ENCODE measurements at places on chromosomes 7 and 10. TPM values are rescaled to one million over a fixed set of nuclear protein-coding genes. Genes with fewer than 3 reads are reported as not detected.

The BTBD16 gene
- 0.60 TPM for polyA plus RNA-seq

DNA sequence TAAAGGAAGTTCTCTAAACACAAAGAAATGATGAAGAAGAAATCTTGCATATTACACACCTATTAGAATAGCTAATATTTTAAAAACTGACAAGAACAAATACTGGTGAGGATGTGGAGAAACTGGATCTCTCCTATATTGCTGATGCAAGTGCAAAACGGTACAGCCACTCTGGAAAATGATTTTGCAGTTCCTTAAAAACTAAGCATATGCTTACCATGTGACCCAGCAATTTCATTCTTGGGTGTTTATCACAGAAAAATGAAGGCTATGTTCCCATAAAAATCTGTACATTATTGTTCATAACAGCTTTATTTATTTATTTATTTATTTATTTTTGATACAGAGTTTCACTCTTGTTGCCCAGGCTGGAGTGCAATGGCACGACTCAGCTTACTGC lies 14.9 kb upstream of the PLEKHA1 start:
- no peak for DNase-seq

DNA sequence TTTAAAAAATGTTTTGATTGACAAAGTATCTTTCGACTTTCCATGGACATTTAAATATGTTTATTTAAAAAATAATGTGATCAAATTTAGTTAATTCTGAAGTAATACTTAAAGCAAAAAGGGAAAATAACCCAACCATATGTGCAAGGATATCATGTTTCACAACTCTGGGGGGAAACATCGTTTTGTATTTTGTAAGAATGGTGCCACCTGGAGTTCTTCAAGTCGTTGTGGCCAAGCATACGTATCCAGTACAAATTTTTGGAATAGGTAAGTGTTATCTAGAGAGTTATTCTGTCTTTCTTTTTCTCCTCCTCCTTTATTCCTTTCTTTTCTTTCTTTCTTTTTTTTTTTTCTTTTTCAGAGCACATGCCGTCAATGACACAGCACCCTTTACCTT lies 176.2 kb upstream of the CSTF2T start:
- DNase-seq, result no peak

GRCh38 chr10:71353639-71354038 lies 34.6 kb downstream of the SLC29A3 start:
- no peak for DNase-seq

DNA sequence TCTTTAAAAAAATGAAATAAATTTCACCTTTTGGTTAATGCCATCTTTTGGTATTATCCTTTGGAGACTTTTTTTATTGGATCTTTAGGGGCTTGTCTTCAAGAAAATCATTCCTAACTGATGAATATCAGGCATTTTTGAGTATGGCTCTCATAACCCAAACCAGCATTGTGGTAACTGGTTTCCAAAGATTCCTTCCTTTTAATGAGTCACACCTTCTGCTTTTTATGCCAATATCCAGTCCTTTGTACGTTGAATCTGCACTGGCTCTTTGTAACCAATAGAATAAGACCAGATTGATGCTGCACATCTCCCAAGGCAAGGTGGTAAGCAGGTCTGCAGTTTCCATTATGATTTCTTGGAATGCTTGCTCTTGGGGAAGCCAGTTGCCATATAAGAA lies 89.1 kb downstream of the GPR158 start:
- DNase-seq, result no peak

DNA sequence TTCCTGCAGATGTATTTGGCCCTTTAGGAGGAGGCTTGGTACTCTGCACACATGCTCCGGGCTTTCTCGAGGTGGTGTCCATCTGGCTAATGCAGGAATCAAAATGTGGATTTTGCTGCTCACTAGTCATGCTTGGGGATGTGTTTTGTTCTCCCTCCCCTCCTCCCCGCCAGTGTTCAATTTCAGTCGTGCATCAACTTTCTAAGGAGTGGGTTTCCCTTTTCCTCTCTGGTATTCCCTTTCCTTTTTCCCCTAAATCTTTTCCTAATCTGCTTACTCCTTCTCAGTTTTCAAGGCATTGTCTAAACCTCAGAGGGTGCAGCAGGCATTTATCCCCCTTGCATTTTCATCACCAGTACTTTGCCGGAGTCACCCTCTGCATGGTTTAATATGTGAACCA lies 201.8 kb downstream of the CCDC3 start:
- no peak for DNase-seq

DNA sequence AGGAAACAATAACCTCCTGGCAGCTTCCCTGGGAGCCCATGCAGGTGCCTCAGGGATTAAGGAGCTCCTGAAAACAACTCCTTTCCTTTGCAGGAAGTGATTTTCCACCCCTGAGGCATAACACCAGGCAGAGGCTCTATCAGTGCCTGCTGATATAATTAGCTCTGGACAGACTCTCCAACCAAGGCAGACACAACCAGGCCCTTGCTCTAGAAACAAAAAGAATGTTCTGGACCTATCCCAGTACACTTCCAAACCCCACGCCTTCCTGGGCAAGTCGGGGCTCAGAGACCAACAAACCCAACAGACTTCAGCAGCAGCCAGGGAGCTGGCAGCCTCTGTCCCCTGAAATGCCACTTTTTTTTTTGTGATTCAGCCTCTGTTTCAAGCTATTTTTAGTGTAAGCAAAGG lies 247.1 kb downstream of the KCNMA1 start:
- DNase-seq, result no peak

DNA sequence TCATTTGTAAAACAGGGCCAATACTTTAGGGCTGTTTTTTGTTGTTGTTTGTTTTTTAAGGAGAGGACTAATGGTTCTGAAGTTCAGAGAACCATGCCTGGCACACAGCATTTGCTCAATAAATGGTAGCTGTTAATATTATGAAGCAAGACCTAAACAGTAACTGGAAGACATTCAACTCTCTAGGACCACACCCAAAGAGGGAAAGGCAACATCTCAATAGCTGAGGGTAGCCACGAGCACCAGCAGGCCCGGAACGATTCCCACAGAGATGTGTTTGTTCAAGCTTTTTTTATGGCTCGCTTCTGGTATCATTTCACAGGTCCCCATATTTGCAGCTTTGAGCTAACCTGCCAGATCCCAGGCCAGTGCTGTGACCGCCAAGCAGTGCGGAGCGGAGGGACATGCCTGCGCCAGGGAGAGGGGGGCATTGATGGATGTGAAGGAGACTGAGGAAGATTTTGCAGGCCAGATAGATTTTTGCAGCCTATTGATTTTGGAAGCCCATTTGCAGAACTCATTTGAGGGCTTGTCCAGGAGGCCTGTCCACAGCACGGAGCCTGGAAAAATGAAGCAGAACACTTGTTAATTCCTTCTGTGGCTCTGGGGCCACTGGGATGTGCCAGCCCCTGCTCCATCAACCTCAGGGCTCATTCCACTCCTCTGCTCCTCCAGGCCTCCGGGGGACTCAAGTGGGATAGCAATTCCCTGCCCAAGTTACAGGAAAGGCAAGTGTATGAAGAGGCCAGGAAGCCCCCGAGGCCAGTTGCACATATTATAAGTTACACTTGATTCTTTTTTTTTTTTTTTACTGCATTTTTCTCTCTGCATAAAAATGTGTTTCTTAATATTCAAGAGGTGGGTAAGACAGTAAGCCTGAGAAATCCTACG lies 57.3 kb upstream of the FGFR2 start:
- DNase-seq, result no peak

DNA sequence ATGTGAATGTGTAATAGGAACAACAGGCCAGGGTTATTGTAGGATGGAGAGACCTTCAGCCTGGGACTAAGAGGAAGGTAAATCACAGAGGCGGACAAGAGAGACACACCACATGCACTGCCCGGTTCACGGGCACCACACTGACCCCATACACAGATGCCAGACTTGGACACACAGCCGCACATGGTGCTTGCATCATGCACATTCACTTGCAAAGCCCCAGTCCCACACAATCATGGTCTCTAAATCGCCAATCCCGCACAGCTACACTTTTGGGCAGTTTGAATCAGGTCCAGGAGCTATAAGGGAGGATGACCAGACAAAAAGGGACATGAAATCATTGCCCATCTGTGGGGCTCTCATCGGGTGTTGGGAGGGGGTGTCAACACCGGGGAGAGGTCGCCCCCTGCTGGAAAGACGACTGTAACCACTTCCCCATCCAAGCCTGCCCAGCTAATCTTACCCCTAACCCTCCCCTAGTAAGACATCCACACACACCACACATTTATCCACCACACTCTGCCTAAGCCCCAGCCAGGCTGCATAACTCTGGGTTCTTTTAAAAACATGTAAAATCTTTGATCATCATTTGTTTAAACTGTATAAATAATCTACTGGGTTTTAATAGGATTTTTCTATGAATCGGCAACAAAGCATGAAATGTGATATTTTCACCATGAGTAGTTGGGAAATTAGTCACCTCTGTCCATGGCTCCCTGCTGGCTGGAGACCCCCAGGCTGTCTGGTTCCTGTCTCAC lies 40.5 kb upstream of the SLF2 start:
- peak; percentile 42 for DNase-seq

- DNase-seq, result no peak
These were observed 71.9 kb upstream of the HABP2 start for GRCh38 chr10:113480851-113481502.

- DNase-seq, result no peak
These were observed 18.2 kb downstream of the ARID5B start for GRCh38 chr10:61919646-61920215.

The A1CF gene
- polyA plus RNA-seq, result 5.8 TPM

DNA sequence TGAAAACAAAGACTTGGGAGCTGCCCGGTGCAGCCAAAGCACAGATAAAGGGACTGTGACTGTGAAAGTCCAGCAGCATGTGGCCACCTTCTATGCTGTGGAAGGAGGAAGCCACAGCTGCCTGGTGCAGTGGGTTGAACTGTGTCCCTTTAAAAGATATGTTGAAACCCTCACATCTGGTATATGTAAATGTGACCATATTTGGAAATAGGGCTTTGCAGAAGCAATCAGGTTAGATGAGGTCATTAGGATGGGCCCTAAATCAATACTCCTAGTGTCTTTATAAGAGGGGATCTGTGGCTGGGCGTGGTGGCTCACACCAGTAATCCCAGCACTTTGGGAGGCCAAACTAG lies 136.9 kb downstream of the GLI3 start:
- no peak for DNase-seq

DNA sequence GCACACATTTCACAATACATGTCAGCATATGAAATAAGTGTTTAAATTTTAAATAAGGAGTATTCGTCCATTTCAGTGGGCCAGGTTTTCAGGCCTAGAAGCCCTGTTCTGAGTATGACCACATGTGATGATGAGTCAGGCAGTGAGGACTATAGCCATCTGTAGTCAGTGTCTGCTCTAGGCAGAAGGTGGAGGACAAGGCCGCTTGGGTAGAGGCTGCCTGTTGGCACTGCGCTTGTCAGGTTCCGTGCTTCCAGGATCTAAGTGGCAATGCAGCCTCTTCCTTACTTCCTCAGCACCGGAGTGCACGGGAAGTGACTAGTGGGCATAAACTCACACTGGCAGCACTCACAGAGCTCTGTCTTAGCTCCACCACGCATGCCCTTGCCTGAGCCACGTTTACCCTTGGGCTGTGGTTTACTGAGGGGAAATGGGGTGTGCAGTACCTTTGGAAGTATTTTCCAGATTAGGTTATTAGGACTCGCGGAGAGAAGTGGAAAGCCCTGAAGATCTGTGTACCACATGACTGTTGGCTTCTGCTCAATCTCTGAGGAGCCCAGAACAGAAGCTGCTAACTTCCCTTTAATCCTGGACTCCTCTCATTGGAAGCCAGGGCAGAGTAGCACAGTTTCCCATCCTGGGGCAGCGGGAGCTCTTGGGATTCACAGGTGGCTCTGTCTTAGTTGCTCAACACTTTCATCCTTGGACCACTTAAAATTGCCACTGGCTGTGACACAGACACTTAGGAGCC lies 87.5 kb upstream of the GJD4 start:
- DNase-seq, result no peak

- DNase-seq, result no peak
These were observed 34.5 kb downstream of the GOT1 start for GRCh38 chr10:99395750-99396445.

DNA sequence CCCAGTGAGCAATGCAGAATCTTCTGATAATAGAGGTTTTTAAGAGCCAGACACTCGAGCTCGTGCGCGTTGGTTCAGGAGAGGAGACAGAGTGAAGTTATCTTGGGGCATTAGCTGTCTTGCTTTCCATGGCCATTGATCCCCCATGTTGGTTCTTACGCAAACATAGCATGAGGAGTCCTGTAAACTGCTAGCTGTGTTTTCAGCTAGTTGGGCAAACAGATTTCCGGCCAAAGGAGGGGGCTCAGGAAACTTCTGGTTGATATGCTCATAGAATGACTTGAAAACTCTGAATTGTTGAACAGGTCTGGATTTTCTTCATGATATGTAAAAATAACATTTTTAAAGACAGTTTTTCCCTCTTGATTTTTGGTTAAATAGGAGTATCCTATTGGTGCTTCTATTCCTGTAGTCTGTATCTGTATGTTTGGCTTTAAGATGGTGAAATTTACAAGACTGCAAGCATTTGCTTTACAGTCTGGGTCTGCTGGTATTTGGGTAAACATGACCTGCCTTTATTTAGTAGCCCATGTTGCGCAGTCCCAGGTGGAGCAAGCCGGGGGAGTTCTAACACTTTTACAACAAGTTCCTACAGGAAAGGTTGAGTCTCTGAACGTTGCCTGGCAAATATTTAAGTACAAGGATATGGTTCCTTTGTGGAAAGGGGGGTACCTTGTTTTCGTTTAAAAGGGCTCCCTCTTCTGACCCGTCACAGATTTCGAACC lies 218.4 kb upstream of the KCND2 start:
- no peak for DNase-seq

DNA sequence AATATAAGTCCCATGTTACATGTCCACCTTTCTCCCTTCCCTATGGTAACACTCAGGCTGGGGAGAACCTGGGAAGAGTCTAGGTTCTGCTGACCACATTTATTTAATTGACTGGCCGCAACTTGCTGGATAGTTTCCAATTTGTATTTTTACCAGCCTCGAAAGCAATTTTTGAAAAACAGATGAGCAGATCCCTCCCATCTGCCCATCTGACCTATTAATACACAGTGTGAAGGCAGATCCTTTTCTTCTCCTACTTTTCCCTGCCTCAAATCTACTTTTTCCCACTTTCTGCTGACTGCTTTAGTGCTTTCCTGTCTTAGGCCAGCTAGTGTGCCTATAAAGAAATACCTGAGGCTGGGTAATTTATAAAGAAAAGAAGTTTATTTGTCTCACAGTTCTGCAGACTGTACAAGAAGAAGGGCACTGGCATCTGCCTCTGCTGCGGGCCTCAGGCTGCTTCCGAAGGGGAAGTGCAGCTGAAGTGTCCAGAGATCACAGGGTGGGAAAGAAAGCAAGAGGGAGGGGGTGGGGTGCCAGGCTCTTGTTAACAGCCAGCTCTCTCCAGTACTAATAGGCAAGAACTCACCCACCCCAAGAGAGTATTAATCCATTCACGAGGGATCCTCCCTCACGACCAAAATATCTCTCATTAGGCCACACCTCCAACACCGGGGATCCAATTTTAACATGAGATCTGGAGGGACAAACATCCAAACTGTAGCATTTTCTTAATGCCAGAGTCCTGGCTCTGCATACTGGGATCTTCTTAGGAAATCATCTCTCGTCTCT lies 336.0 kb upstream of the IGFBP3 start:
- DNase-seq, result no peak
